Suppressor macrophage (primary cell): ENCODE measurements at places on chromosomes 6 and 20.

- DNase-seq, result peak; percentile 8
These were observed 64.4 kb downstream of the SULF2 start for GRCh38 chr20:47720636-47721427.

DNA sequence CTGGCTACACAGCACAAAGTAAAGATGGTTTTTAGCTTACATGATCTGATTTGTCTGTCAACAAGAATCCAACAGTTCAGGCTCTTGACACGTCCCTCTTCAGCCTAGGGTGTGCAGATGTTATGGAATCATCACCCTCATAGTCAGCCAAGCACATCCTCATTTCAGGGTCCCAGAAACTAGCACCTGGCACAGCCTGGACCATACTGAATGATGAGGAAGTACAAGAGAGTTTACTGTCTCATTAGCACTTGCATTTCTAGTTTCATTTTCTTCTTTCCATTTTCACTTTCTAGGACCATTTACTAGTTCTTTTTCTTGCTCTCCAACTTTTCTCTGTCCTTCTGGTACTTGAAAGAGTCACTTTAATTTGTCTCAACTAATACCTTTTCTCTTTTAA lies 6.5 kb downstream of the RIPOR2 start:
- peak; percentile 47 for DNase-seq

- no peak for DNase-seq
These were observed 236.2 kb downstream of the GRM1 start for GRCh38 chr6:146265056-146265455.

DNA sequence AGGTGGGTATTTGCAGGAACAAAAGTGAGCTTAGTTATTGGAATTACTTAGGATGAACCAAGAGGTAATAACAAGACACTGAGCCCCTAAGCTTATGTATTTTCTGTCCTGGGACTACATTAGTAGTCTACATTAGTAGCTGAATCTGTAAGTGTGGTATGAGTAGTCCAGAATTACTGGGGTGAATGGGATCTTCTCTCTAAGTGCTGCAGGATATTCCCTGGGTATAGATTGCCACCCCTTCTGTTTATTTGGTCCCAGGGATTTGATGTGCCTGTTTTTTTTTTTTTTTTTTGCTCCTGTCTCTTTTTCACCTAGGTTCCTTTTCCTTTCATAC lies 5.9 kb downstream of the CD2AP start:
- no peak for DNase-seq

- DNase-seq, result no peak
These were observed 6.6 kb upstream of the PHIP start for GRCh38 chr6:79084693-79085092.

DNA sequence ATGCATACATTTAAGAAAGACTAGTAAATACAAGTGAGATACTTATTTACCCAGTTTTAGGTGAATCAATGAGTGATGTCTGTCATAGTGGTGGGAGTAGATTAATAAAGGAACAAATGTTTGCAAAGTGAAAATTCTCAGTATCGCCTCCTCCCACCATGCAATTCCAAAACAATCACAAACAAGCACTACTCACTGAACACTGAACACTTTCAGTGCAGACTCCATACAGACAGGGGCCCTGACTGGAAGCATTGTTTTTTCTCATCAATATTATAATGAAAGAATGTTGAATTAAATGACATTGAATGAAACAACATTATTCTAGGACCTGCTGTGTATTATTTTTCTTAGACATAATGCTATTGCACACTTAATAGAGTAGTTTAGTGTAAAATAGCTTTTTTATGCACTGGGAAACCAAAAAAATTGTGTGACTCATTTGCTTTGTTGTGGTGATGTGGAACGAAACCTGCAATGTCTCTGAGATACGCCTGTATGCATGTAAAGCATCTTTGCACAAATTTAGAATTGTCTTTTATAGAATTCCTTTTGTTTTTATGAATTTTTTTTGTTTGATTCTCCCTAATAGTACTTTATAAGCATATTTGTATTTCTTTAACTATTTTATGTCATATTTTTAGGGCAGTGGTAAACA lies 317.5 kb downstream of the UTRN start:
- DNase-seq, result no peak
